ENCODE measurements at places on chromosomes 13 and 19. TPM values are rescaled to one million over a fixed set of nuclear protein-coding genes. Genes with fewer than 3 reads are reported as not detected.

Gene CDC42EP5
- 40.9 TPM for polyA plus RNA-seq

Gene PDE4A
- 2.0 TPM for polyA plus RNA-seq

Gene CCDC194
- polyA plus RNA-seq, result 1.8 TPM

Gene B3GNT3
- 8.8 TPM for polyA plus RNA-seq

Gene PRR20D
- polyA plus RNA-seq, result not detected

Gene ATP1A3
- 0.10 TPM for polyA plus RNA-seq

Gene ZNF433
- 14.2 TPM for polyA plus RNA-seq

DNA sequence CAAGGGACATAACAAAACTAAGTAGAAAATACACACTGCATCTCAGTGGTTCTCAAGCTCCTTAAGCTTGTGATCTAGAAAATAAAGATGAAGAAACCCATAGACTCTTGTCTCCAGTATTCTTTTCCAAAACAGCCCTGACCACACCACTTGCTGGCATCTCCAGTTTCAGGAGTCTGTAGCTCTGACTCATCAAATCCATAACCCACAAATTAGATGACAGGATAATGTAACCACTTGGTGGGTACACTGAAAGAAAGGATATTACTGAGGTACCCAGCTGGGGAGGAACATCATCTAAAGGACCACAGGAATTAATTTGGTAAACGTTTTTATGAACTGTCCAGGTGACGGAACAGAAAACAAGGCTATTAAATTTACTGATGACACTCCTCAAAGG, 214.7 kb downstream of the VWA8 start:
- no peak for DNase-seq

DNA sequence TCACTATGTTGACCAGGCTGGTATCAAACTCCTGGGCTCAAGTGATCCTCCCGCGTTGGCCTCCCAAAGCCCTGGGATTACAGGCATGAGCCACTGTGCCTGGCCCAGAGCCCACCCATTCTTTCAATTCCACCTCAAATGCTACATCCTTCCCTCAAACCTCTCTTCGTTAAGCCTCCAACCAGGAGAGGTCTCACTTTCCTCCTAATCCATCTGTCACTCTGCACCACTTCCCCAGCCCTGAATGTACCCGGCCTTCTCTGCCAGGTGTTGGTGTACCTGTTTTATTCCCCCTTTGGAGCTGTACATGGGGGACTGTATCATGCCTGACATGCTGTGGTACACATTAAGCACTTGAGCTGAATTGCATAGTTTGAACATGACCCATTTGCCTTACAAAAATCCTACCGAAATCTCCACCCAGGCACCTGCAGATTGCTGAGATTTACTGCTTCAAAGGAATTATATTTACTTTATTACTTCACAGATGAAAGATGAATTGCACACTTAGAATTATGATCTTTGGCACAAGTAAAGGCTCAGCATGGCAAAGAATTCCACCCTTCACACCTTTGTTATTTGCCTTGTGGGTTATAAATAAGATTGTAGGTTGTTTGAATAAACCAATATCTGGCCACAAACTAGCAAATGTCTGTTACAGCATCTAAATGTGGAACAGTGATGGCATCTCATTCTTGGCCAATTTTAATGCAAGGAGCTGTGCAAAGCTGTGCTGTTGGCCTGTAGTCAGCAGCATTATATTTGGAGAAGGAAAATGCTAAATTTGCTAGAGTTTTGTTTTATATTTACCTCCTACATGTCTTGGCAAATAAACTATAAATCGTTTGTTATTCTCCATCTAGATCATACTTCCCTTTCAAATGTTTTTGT, 15.6 kb upstream of the WASF3 start:
- no peak for DNase-seq

GRCh38 chr13:26558987-26559386, 1.5 kb downstream of the WASF3 start:
- no peak for DNase-seq

DNA sequence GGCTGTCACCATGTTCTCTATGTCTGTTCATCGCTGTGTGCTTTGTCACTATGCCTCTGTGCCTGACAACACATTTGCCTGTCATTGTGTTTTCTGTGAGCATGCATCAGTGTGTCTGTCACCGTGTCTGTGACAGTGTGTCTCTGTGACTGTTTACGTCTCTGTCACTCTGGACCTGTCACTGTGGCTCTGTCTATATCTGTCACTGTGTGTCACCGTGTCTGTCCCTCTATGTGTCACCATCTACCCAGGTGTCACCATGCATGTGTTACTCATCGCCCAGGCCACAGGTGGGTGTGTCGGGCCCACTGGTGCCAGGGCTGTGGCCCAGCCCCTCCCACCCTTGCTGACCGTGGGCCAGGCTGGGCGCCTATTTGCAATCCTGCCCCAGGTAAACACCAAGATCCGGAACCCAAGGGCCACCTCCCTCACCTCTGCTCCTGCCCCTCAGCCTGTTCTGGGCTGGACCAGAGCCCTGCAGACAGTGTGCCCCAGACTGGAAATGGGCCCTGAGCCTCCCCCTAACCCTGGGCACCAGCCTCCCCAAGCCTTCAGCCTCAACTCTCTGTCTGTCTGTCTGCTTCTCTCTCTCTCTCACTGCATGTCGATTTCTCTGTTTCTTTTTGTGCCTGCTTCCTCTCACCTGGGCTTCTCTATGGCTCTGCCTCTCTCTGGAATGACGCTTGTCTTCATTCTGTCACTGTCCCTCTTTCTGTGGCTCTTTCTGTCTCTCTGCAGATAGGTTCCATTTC, 7.7 kb downstream of the IRF2BP1 start:
- DNase-seq, result no peak

GRCh38 chr13:91724591-91724990, 326.2 kb downstream of the GPC5 start:
- DNase-seq, result no peak

GRCh38 chr13:108895220-108895704, 265.9 kb downstream of the MYO16 start:
- DNase-seq, result peak; percentile 34
